ENCODE measurements at places on chromosomes 5 and 9. TPM values are rescaled to one million over a fixed set of nuclear protein-coding genes. Genes with fewer than 3 reads are reported as not detected.

DNA sequence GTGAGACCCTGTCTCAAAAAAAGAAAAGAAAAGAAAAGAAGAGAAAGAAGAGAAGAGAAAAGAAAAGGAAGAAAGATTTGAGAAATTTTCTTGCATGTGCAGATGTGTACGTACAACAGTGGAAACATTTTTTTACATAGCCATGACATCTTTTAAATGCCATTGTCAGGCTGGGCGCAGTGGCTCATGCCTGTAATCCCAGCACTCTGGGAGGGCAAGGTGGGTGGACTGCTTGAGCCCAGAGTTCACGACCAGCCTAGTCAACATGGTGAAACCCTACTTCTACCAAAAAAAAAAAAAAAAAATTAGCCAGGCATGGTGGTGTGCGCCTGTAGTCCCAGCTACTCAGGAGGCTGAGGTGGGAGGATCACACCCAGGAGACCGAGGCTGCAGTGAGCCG lies 6.6 kb downstream of the LMAN2 start:
- no peak overlapping the region for H3K4me3 ChIP-seq
- no peak overlapping the region for H3K27ac ChIP-seq
- DNase-seq, result no peak
- no peaks in the 10 kb centered on the region for H3K27me3 ChIP-seq

LPAR1 gene
- 0.99 TPM for total RNA-seq

GRCh38 chr9:107260437-107261081 lies 22.5 kb upstream of the RAD23B start:
- H3K4me3 ChIP-seq, result no peak overlapping the region
- H3K36me3 ChIP-seq, result peaks cover 8% of the 10 kb centered on the region
- H3K27ac ChIP-seq, result no peak overlapping the region
- no peak for DNase-seq

DNA sequence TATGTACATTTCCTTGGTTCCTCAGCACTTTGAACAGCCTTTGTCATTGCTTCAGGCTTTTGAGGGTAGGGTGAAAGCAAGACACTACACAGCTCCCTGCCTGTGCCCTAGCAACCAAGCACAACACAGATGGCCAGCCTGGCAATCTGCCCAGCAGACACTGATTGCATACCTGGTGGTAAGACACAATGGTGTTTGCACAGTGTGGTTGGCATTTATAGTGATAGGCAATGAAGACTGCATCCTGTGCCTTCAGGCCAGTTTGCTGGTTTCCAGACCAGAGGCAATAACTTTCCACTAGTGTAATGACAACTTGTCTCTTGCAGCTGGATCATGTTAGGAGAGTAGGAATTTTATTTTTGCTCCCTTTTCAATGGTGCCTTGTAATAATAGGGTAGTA lies 144.5 kb upstream of the TNC start:
- H3K4me3 ChIP-seq, result no peak overlapping the region
- no peak overlapping the region for H3K27ac ChIP-seq
- no peak for DNase-seq
- no peaks in the 10 kb centered on the region for H3K27me3 ChIP-seq
- no peaks in the 10 kb centered on the region for H3K4me1 ChIP-seq

DNA sequence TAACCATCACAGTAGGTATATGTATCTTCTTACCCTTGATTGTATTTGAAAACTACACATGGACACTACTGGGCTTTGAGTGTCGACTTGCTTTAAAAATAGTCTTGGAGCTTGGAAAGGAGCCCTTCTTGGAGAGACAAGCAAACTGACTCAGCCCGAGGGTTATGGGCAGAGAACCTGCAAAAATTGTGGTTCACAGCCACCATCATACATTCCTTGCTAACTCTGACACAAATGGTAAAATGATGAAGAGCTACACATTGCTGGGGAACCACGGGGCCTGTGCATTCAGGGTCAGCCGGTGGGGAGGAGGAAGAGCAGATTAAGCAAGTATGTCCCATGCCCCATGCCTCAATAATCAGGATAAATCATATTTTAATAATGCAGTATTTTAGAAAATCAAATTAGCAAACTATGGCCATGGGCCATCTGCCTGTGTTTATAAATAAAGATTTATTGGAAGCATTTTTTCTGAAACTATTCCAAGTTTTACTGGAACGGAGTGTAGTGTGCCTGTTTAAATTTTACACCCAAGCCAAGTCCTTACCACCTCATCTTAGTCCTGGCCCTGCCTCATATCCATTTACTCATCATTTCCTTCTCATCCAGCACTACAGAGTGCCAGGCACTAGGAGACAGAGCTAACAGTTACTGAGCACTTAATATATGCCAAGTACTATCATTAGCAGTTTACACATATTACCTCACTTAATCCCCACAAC lies 195.7 kb downstream of the PALM2AKAP2 start:
- no peak for DNase-seq
- H3K27me3 ChIP-seq, result no peaks in the 10 kb centered on the region
- no peaks in the 10 kb centered on the region for H3K36me3 ChIP-seq
- no peak overlapping the region for H3K27ac ChIP-seq
- no peak overlapping the region for H3K4me3 ChIP-seq

TLX3 gene
- not detected for total RNA-seq

CDX1 gene
- 0.22 TPM for total RNA-seq

GRCh38 chr9:89885156-89885555 lies 280.3 kb downstream of the GADD45G start:
- DNase-seq, result peak; percentile 14
- H3K4me1 ChIP-seq, result no peaks in the 10 kb centered on the region
- no peak overlapping the region for H3K4me3 ChIP-seq
- no peaks in the 10 kb centered on the region for H3K27me3 ChIP-seq
- H3K36me3 ChIP-seq, result no peaks in the 10 kb centered on the region
- no peak overlapping the region for H3K27ac ChIP-seq

ADAMTSL2 gene
- total RNA-seq, result 0.61 TPM

DNA sequence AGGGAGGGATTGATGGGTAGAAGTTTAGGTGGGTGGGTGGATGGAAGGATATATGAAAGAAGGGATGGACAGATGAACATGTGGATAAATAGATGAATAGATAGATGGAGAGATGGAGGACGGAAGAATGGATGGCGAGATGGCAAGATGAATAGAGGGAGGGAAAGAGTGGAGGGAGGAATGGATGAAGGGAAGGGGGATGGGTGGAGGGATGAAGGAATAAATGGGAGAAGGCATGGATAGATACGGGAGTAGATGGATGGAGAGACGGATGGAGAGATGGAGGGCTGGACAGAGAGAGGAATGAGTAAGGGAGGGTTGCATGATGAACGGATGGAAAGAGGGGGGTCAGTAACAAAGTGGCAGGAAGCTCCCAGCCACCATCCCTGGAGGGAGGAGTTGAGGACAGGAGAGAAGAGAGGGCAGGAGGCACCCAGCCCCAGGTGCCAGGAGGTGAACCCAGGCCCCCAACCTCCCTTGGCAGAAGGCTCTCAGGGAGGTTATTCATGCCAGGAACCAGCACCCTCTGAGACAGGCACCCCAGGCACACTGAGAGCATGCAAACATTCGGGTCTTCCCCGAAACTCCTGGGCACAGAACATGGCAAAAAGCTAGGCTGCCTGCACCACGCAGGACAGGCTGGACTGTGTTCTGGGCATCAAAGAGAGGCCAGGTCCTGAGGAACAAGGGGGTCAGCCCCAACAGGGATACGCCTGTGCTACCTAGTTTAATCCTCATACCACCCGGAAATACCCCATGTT lies 9.1 kb downstream of the SARDH start:
- no peak for DNase-seq
- no peak overlapping the region for H3K4me3 ChIP-seq
- no peaks in the 10 kb centered on the region for H3K27me3 ChIP-seq
- H3K27ac ChIP-seq, result no peak overlapping the region
- H3K4me1 ChIP-seq, result no peaks in the 10 kb centered on the region

GRCh38 chr5:142719836-142720370 lies 34.0 kb upstream of the FGF1 start:
- H3K36me3 ChIP-seq, result peaks cover 49% of the 10 kb centered on the region
- no peak overlapping the region for H3K27ac ChIP-seq
- H3K4me3 ChIP-seq, result no peak overlapping the region
- DNase-seq, result no peak
- H3K27me3 ChIP-seq, result no peaks in the 10 kb centered on the region

FOXI1 gene
- total RNA-seq, result not detected

GRCh38 chr5:86557920-86558319 lies 59.8 kb upstream of the COX7C start:
- H3K27me3 ChIP-seq, result no peaks in the 10 kb centered on the region
- H3K36me3 ChIP-seq, result no peaks in the 10 kb centered on the region
- DNase-seq, result no peak
- H3K4me1 ChIP-seq, result no peaks in the 10 kb centered on the region

GABRA6 gene
- not detected for total RNA-seq

GRCh38 chr5:39919876-39920275 lies 495.1 kb upstream of the DAB2 start:
- DNase-seq, result no peak
- no peak overlapping the region for H3K4me3 ChIP-seq
- no peaks in the 10 kb centered on the region for H3K4me1 ChIP-seq
- H3K27ac ChIP-seq, result no peak overlapping the region

GRCh38 chr5:154970759-154971158 lies 29.9 kb downstream of the MRPL22 start:
- no peak overlapping the region for H3K4me3 ChIP-seq
- no peak overlapping the region for H3K27ac ChIP-seq
- peaks cover 2% of the 10 kb centered on the region for H3K36me3 ChIP-seq
- H3K27me3 ChIP-seq, result no peaks in the 10 kb centered on the region
- DNase-seq, result no peak
- no peaks in the 10 kb centered on the region for H3K4me1 ChIP-seq

SEMA5A gene
- 4.3 TPM for total RNA-seq

- H3K36me3 ChIP-seq, result peaks cover 6% of the 10 kb centered on the region
- no peak overlapping the region for H3K4me3 ChIP-seq
- H3K27ac ChIP-seq, result no peak overlapping the region
- H3K4me1 ChIP-seq, result no peaks in the 10 kb centered on the region
- no peaks in the 10 kb centered on the region for H3K27me3 ChIP-seq
- DNase-seq, result peak; percentile 52
These were observed 841.9 kb upstream of the ACO1 start for GRCh38 chr9:31542384-31543055.

OTULINL gene
- 7.0 TPM for total RNA-seq

DNA sequence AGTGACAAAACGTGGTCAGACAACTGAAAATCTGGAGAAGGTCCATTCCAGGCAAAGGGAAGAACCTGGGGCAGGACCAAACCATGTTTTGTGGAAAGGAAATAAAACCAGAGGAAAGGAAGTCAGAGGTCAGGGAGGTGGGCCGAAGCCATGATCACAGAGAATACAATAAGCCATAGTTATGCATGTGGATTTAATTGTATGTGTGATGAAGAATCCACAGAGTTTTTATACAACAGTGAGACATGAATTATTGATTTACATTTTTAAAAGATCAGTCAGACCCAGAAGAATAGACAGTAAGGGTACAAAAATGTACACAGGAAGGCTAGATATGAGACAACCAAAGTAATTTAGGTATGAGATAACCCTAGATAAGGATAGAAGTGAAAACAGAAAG lies 20.8 kb downstream of the TTC33 start:
- H3K36me3 ChIP-seq, result no peaks in the 10 kb centered on the region
- H3K27me3 ChIP-seq, result no peaks in the 10 kb centered on the region
- H3K4me3 ChIP-seq, result no peak overlapping the region

FAM240B gene
- not detected for total RNA-seq

DNA sequence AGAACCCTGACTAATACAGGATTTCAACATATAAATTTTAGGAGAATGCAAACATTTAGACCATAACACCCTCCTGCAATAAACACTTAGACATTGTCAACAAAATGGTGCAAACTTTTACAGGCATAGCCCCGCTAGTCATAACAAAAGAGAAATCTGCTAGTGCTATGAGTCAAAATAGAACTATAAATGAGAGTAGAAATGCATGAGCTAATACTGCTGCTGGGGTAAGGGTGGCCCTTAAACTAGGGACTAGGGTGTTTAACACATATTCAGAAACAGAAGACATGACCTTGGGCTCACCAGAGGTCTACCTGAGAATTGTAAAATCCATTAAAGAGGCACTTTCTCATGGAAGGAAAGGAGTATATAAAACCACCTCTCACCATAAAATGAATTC lies 131.6 kb downstream of the TLR4 start:
- H3K4me1 ChIP-seq, result no peaks in the 10 kb centered on the region
- no peak for DNase-seq
- H3K36me3 ChIP-seq, result no peaks in the 10 kb centered on the region
- H3K27me3 ChIP-seq, result no peaks in the 10 kb centered on the region
- no peak overlapping the region for H3K4me3 ChIP-seq
- no peak overlapping the region for H3K27ac ChIP-seq

GRCh38 chr5:15627109-15627508 lies 127.1 kb downstream of the FBXL7 start:
- H3K4me1 ChIP-seq, result no peaks in the 10 kb centered on the region
- DNase-seq, result no peak
- no peaks in the 10 kb centered on the region for H3K36me3 ChIP-seq
- H3K4me3 ChIP-seq, result no peak overlapping the region

ANKRD20A1 gene
- 0.24 TPM for total RNA-seq

DNA sequence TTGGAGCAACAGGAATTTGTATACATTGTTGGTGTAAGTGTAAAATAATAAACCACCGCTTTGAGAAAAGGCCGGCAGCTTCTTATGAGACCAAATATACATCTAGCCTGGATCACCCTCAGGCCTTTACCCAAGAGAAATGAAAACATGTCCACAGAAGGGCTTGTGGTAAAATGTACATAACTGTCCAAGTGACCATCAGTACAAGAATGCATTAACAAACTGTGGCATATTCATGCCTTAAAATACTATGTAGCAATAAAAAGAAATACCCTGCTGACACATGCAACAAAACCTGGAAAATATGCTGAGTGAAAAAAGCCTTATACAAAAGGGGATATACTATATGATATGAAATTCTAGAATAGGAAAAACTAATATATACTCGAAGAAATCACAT lies 311.9 kb upstream of the TRPC7 start:
- no peak overlapping the region for H3K27ac ChIP-seq
- no peaks in the 10 kb centered on the region for H3K4me1 ChIP-seq
- no peak overlapping the region for H3K4me3 ChIP-seq
- no peak for DNase-seq
- no peaks in the 10 kb centered on the region for H3K27me3 ChIP-seq

DNA sequence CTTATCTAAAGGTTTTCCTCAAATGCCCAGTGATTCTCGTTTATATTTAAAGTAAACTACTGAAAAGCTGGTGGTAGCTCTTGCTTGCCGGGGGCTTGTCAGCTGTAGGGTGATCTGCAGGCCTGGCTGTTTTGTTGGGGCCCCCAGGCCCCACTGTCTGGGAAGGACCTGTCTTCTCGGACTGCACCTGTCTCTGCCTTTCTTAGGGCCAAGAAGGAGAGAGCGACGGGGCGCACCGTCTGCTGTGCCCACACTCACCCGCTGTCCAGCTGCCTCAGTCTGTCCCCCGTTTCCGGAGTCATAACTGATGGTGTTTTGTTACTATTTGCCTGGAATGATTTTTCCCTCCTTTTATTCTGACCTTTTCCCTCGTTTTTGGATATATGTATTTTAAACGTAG lies 94.1 kb upstream of the CACNA1B start:
- H3K27me3 ChIP-seq, result no peaks in the 10 kb centered on the region
- no peak for DNase-seq
- peaks cover 51% of the 10 kb centered on the region for H3K36me3 ChIP-seq
- H3K27ac ChIP-seq, result no peak overlapping the region
- peaks cover 7% of the 10 kb centered on the region for H3K4me1 ChIP-seq
